HuH-7 (cell line): ENCODE measurements at places on chromosomes 6 and 20.

DNA sequence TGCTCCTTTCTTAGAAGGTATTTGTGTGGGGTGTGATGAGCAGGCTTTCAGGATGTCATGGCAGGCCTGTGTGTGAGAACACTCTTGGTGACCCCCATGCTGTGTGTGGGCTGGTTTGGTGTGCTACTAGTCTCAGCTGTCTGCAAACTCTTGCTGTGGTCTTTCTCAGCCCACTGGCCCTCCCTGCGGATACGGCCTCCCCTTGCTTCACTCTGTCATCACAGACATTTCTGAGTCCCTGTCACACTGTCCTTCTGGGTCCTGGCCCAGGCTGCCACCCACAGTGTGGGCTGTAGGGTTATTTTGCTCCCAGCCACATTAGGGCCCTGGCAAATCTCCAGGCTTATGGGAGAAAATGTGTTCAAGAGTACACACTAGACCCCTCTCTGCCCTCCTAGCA lies 39.0 kb upstream of the ARMC2 start:
- DNase-seq: no peak

GRCh38 chr6:117955684-117956256 lies 48.7 kb downstream of the SLC35F1 start:
- no peak for DNase-seq

- no peak for DNase-seq
Observed at GRCh38 chr20:3603108-3603507, 60.1 kb downstream of the GFRA4 start.

DNA sequence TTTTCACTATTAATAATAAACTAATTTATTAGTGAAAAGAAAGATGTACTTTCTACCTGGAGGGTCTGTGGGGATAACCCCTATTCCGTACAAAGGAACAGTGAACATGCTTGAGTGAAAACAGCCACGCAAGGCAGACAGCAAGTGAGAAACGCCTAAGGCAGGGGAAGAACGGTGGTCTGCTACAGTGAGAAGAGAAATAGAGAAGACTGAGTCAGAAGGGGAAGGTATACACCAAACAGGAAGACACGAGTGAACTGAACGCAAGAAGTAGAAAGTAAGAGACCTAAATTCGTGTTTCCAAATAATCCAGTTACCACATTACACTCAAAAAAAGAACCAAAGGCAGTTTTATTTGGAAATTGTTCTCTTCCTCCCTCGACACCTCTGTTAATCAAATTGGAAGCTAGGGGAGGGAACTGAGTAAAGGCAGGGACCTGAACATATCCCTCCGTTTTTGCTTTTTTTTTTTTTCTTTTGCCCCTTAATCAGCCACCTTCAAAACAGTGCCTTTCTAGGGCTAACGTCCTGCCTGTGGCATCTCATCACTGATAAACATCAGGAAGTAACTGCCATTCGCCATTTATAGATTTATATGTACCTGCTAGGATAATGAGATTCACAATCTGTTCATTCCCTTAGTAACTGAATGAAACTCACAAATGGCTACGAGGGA lies 48.9 kb downstream of the ATXN1 start:
- DNase-seq: no peak

DNA sequence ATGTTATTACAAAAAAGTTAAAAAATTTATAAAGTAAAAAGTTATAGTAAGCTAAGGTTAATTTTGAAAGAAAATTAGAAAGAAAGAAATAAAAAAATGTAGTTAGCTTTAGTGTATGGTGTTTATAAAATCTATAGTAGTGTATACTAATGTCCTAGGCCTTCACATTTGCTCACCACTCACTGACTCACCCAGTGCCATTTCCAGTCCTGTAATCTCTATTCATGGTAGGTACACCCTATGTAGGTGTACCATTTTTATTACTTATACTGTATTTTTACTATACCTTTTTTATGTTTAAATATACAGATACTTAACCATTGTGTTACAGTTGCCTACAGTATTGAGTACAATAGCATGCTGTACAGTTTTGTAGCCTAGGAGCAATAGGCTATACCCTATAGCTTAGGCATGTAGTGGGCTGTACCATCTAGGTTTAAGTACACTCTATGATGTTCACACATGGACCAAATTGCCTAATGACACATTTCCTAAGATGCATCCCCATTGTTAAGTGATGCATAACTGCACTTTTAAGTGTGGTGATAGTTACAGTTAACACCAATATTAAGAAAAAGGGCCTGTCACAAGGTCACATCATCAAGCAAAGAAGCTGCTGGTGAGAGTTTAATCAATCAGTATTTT lies 8.0 kb downstream of the CD2AP start:
- DNase-seq: no peak

DNA sequence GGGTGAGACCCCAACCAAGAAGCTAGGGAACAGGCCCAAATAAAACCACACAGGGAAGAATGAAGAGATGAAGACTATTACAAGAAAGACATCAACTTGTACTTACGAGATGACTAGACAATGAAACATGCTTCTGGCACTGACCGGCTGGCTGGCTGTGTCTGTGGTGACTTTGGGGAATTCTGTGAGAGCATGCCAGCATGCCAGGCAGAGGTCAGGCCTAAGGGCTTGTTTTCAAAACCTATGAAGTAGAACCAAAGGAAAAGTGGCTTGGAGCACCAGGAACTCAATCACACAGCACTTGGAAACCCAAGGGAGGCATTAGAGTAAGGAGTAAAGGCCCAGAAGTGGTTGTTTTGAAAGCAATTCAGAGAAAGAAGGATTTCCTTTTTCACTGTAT lies 28.4 kb upstream of the GSTA3 start:
- DNase-seq: no peak

GRCh38 chr6:42339991-42340401 lies 111.7 kb downstream of the TRERF1 start:
- no peak for DNase-seq

DNA sequence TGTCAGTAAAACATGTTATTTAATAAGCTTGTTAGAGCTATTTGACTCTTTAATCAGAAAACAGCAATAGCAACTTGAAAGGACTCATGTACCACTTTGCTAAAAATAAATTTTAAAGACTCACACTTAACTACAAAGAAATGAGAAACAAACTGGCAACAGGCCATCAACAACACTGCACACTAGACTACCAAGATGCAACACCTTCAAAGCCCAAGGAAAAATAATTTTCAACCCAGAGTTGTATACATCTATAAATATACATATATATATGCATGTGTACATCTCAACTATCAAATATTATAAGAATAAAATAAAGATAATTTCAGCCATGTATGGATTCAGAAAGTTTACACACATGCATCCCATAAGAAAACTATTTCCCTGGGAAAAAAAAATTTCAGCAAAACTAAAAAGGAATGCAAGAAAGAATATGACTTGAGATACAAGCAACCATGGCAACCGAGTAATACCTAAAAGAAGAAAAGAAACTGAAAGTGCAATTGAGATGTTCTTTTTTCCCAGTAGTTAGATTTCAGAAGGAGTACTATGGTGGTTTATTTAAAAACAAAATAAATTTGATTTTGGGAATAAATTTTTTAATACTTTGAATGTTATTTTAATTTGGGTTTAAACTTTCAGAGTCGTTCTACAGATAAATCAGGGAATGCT lies 303.8 kb downstream of the UBE3D start:
- no peak for DNase-seq
